Stimulated activated CD4-positive, alpha-beta T cell treated with anti-CD3 and anti-CD28 coated beads, Interleukin-4, amount 100 ng/mL, for 4 hours (primary cell): ENCODE measurements at places on chromosomes 6 and 20.

GRCh38 chr6:148307405-148307804 is 35.2 kb upstream of the SASH1 start:
- DNase-seq: no peak

GRCh38 chr6:21085211-21085610 is 508.3 kb upstream of the SOX4 start:
- DNase-seq: no peak

- DNase-seq: no peak
Measured at GRCh38 chr20:48153523-48153922, 368.2 kb upstream of the SULF2 start.

GRCh38 chr6:75524322-75524972 is 30.8 kb upstream of the FILIP1 start:
- no peak for DNase-seq

DNA sequence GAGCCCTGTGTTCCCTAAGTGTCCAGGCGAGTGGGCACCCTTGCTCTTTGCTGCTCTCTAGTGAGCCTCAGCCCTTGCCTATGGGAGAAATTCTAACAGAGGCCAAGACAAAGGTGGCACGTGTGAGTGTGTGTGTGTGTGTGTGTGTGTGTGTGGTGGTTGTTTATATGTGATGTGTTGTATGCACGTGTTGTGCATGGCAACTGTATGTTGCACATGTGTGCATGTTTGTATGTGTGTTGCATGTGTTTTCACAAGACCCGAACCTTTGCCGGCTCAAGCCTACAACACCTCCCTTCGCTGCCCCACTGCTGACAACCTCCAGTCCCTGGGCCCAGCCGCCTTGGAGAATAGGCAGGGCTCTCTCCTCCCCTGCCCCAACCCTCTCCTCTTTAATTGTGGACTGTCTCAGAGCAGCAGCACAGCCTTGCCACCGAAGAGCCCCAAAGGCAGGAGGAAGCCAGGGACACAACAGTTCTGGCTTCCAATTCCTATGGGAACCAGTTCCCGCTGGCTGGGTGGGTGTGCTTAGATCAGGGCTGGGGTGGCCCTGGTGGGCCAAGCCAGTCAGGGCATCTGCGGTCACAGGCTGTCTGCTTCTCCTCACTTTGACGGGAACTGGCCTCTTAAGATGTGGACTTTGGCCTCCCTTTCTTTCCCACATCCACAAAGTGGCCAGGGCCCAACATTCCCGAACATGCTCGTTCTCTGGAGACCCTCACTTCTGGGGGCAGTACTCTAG is 2.7 kb downstream of the KCNK16 start:
- no peak for DNase-seq
